ENCODE measurements at places on chromosomes 4 and X.

DNA sequence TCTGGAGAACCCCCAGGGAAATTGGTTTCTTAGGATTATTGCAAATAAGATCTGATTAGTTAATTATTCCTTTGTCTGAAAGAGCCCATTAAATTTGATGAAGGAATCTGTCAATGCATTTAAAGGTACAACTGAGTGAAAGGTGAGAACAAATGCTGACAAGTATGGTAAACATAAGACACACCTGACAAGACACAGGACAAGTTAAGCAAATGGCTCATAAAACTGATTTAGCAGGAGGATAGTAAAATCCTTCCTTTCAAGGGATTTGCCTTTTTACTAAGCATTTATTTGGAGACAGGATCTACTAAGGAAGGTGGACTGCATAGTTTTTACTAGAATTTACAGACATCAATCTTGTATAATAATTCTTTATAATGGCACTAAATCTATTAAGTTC, 553.9 kb downstream of the SPRY1 start:
- DNase-seq: no peak

DNA sequence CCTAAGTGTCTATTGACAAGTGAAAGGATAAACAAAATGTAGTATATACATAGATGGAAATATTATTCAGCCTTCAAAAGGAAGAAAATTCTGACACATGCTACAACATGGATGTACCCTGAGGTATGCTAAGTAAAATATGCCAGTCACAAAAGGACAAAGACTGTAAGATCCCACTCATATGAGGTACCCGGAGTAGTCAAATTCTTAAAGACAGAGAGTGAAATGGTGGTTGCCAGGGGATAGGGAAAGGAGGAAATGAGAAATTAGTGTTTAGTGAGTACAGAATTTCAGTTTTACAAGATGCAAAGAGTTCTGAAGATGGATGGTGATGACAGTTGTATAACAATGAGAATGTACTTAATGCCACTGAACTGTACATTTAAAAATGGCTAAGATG, 102.3 kb upstream of the NAP1L5 start:
- no peak for DNase-seq

DNA sequence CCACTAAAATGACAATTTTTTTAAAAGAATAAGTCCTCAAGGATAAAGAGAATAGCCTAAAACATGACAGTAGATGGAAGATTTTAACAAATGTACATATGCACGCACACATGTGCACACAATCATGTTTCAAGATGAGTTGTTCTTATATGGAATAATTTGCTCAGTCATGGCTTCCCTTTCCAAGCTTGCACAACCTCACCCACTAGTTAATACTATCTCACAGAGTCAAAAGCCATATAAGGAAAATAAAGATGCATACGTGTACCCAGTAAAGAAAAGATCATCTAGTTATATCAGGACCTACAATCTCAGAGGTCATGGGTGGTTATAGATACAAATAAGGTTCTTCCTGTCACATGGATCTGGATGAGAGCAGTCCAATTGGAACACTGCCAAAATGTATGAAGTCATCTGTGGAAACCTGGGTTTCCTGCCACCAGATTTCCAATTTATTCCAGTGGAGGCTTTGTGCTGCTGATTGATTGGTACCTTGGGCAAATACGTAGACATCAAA, 56.1 kb downstream of the FAM13A start:
- peak; percentile 74 for DNase-seq

GRCh38 chr4:6280365-6280996, 10.8 kb downstream of the WFS1 start:
- no peak for DNase-seq
